ENCODE measurements at places on chromosomes 3 and 15.

GRCh38 chr3:115741650-115742049, 118.3 kb downstream of the GAP43 start:
- DNase-seq: no peak

DNA sequence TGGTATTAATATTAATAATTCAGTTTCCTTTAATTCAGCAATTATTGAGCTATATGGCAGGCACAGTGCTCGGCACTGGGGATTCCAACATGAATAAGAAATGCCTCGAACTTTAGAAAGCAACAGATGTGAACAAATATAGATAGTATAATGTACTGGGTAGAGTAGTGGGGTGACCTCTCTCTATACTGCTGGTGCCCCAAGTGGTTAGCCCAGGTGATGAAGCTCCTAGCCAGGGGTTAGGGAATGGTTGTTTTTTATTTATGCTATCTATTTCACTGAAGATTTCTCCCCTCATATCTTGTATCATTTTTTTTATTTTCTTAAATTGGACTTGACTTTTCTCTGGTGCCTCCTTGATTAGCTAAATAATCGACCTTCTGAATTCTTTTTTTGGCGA, 62.1 kb downstream of the BHLHE40 start:
- no peak for DNase-seq

DNA sequence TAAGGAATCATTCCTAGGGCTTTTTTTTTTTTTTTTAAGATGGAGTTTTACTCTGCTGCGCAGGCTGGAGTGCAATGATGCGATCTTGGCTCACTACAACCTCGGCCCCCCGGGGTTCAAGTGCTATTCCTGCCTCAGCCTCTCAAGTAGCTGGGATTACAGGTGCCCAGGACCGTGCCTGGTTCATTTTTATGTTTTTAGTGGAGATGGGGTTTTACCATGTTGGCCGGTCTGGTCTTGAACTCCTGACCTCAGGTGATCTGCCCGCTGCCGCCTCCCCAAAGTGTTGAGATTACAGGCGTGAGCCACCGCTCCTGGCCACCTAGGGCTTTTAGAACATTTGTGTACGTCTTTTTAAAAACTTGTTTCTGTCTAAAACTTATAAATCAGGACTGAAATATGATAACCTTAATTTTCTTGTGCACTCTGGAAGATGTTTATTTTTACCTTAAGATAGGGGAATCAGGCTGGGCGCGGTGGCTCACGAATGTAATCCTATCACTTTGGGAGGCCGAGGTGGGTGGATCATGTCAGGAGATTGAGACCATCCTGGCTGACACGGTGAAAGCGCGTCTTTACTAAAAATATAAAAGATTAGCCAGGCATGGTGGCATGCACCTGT, 21.8 kb downstream of the PIAS1 start:
- DNase-seq: no peak

DNA sequence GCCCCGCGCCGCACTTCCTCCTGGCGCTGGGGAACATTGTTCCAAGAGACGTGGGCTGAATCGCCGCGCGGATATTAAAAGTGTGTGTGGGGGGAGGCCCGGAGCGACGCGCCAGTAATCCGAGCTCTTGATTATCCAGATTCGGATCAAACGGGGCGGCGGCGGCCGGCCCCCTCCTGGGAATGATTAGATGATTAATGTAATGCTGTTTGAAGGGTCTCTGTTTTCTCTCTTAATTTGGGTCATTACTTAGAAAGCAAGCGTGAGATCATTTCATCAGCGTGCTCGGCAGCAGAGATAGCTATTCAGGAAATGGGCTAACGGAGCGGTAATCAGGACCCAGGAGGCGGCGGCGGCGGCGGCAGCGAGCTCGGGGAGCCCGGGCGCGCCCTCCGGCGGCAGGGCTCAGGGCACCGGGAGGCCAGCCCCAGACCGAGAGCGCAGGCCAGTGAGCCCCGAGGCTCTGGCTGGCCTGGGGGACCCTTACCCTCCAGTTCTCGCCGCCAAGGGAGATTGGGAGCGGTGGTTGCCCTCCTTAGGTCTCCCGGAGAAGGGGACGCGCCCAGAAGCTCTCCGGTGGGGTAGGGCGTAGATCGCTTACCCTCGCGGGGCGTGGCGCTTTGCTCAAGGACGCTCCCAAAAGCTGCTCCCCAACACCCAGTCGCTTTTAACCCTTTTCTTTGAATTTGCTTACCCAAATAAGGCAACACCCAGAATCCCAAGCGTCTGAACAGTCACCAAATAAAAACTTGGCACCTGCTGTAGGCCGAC, 4.5 kb downstream of the FEZF2 start:
- DNase-seq: no peak

GRCh38 chr3:45646051-45646585, 43.1 kb upstream of the SACM1L start:
- DNase-seq: no peak

- DNase-seq: no peak
These were observed 324.6 kb downstream of the MAGI1 start for GRCh38 chr3:65714134-65714533.

All from prostate gland (tissue), 2 donors.